ENCODE measurements at places on chromosomes 6 and 20.
A peak's percentile ranks its signal among the peaks of the same experiment; 100 is the strongest.

GRCh38 chr6:44621846-44622245, 234.3 kb downstream of the CDC5L start:
- DNase-seq: no peak

DNA sequence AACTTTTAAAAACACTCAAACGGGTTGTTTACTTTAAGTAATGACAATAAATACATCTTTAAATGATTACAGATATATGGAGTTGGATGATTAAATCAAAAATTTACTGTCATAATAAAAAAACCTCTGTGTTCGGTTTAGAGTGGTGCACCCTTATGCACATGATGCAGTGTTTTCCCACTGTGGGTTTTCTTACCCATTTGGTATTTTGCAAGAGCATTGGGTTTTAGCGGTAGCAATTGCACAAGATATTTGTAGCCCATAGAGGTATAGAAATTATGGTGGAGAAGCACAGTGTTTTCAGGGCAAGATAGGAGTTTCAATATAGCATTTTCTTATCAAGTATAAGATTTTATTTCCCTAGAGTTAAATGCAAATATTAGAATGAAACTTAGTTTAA, 410.8 kb upstream of the PLCB4 start:
- DNase-seq: no peak

GRCh38 chr6:87541744-87542143, 48.0 kb downstream of the RARS2 start:
- no peak for DNase-seq

GRCh38 chr20:34123309-34123708, 11.3 kb upstream of the EIF2S2 start:
- no peak for DNase-seq

DNA sequence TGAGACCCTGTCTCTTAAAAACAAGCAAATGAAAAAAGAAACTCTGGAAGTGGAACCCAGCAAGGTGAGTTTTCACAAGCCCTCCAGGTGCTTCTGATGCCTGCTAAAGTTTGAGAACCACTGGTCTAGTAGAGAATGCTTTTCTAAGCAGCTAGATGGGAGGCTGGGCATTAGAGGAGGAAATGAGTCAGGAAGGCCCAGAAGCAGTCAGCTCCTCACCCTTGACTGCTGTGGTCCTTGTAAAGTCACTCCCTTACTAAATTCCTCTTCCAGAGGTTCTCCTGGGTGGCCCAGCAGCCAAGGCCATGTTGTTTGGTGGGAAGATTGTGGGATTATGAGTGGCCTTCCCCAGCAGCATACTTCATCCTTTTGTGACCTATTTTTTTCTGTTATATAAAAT, 52.0 kb upstream of the FYN start:
- no peak for DNase-seq

GRCh38 chr20:5714261-5715041, 35.8 kb upstream of the SHLD1 start:
- DNase-seq: peak; percentile 72

DNA sequence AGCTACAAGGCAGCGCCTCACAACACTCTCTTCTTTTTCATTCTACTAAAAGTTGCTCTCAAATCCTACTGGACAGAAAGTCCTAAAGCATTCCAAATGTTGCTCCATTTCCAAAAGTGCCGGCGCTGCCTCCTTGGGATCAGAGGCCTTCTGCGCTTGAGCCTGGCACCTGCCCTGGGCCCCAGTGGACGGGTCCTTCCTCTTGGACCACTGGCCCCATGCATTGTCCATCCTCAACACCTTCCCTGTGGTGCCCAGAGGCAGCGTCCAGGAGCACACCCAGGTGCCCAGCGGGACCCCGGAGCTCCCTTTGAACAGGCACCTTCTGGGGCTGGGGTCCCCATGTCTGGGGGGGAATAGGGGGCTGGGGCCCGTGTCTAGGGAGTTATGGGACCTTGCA, 205.2 kb downstream of the ERMARD start:
- DNase-seq: no peak

GRCh38 chr6:6750594-6751265, 162.2 kb downstream of the LY86 start:
- no peak for DNase-seq

GRCh38 chr6:20173833-20174792, 38.2 kb downstream of the MBOAT1 start:
- no peak for DNase-seq

- no peak for DNase-seq
Observed at GRCh38 chr6:47044397-47044796, 2.3 kb upstream of the ADGRF1 start.

GRCh38 chr6:149884215-149884614, 13.7 kb downstream of the RAET1E start:
- no peak for DNase-seq

DNA sequence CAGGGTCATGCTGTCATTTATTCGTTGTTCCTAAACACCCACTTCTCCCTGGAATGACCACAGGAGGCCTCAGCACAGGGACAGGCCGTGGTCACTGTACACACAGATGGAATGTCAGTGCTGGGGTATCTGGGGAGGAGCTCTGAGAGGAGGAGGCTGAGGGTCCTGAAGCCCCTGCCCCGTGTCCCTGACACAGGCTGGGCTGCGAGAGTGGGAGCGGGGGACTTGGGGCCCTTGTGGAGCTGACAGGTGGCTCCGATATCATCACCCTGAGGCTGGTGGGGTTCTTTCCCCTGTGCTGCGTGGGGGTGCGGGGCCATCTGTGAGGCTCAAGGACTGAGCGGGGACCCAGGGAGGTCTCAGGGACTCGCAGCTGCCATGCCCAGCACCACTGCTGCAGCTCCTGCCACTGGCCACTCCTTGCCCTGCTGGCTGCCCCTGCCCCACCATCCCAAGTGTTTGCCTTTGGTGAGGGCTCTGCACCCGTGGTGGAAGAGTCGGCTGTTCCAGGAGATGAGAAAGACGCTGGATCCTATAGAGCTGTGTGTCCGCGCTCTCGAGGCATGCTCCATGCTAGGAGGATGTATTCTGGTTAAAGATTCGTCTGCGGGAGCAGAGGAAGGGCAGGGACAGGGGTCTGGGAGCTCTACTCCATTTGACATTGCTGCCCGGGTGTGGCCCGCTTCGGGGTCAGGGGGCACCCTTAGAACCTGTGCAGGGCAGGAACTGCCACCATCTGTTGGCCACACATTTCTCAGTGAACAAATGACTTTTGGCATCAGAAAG, 18.9 kb downstream of the NPEPL1 start:
- DNase-seq: no peak

DNA sequence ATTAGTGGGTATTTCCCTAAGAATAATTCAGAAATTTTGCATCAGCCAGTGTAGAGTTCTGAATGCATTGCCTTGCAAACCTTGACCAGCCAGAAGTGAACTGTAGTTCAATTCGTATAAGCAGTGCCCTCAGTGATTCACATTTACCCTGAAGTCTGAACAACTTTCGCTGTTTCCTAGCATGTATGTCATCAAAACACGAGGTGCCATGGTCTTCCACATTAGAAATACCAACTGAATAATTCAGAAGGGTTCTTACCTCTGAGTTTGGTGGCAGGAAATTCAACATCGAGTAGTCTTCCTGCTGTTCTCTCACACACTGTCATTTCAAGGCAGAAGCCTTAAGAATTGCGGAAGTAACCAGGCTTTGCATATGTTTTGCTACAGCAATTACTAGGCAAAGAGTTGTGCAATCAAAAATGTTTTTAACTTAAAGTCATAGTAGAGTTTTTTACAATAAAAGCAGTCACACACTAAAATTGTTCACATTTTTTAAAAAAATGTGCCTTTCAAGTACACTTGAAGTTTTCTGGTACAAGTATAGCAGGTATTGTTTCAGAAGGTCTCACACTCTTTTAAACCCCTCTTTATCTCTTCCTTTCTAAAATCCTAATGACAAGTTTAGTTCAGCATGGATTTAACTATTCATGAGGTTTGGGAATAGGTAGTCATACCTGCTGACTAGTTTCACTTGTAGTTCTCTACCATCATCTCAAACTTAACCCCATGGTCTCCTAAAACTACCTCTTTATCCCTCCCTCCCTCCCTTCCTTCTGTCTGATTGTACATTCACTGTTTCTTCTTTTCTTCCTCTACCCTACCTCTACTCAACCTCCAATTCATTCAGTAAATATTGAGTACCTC, 118.3 kb downstream of the STXBP5 start:
- DNase-seq: no peak

- no peak for DNase-seq
Observed at GRCh38 chr6:111358454-111358853, 124.6 kb downstream of the REV3L start.

DNA sequence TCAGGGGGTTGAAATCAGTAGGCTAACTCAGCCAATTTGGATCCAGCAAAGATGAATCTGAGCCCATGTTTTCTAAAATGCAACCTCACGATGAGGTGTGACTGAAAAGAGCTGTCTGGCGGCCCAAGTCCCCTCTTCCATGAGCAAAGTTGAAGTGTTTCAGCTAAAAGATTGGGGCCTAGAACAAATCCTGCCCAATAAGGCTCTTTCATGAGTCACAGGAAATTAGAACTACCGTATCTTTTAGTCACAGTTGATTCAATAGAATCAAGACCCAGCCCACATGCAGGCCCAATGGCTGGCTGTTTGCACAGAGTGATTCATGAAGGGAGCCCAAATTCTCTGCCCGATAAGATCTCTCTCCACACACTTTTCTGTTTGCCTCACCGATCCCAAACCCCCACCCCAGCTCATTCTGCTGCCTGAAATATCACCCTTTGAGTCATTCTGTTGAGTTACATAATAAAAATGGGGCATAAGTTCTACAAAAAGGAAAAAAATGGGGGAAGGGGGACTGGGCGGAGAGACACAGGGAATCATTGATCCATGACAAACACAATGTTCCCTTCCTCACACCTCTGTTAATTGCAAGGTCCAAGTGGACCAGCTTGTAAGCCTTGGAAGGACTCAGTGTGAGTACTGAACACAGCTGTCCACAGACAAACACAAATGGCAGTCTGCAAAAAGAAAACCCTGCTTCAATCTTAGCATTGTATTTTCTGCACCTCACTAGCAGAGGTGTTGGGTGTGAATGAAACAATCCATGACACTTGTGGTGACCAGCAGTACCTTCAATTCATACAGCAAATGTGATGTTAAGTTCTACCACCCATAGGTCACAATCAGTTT, 13.8 kb downstream of the FOXQ1 start:
- DNase-seq: no peak

DNA sequence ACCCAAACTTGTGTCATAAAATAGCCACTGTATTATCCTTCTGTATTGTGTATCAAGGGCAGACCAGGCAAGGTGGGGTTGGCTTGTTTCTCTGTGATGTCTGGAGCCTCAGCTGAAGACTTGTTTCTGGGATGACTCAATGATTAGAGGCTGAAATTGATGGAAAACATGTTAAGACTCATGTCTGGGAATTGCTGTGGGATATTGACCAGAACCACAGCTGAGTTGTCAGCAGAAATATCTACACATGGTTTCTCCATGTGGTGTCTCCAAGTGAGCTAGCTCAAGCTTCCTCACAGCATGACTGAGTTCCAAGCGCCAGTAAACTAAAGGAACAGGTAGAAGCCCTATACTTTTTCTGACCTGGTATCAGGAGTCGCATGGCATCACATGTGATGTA, 128.5 kb upstream of the SYNDIG1 start:
- DNase-seq: no peak

Measured in activated CD4-positive, alpha-beta T cell treated with anti-CD3 and anti-CD28 coated beads for 4 hours (primary cell).